ENCODE measurements at places on chromosomes 1 and 21.

- no peak for DNase-seq
These were observed 45.7 kb upstream of the ETV3 start for GRCh38 chr1:157183870-157184269.

DNA sequence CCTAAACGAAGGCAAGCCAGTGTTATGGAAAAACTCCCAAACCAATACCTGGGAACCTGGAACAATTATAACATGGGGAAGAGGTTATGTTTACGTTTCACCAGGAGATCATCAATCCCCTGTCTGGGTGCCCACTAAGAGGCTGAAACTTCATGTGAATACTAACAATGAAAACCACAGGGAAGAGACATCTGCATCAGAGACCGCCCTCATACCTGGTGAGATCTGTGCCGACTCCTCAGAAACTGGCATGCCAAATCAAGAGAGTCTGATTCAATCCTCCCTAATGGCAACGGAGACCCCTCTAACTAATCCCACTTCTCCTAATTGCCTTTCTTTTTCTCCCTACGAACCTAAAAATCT lies 163.2 kb downstream of the IER5 start:
- no peak for DNase-seq

- no peak for DNase-seq
These were observed 25.8 kb upstream of the NUF2 start for GRCh38 chr1:163295949-163296348.

DNA sequence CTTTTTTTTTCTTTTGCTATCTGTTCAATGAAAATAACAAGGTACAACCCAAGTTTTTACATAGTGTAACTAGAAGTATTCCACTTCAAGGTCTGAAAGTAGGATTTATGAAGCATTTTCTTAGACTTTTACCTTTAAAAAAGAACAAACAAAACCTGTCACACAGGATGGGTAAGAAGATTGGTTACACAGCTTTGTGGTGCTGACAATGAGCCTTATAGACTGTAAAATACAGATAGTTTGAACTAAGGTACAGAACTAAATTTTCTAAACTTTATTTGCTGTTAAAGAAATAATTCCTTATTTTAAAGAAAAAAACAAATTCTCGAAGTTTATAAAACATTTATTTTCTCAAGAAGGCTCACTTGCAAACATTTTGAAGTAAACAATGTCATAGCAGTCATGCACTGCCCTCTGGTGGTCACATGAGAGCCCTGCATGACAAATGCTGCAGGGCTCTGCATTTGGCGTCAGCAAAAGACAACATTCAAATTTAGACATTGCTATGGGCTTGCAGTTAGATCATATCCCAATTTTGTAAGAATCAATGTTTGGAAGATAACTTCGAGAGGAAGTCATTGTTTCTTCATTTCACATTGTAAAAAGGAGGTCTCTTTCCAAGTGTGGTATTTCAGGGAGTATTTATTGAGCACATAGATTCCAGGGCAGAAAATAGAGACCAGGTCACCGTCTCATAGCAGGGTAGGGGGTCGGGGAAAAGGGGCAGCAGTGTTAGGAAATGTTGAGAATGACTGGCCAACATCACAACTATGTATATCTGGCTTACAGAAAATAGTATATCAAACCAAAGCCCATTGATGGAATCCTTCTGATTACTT lies 115.3 kb upstream of the FMN2 start:
- peak; percentile 12 for DNase-seq

- DNase-seq = no peak
These were observed 121.4 kb downstream of the PRDM16 start for GRCh38 chr1:3190256-3191041.

GRCh38 chr1:87702455-87702854 lies 373.8 kb downstream of the LMO4 start:
- DNase-seq = no peak

DNA sequence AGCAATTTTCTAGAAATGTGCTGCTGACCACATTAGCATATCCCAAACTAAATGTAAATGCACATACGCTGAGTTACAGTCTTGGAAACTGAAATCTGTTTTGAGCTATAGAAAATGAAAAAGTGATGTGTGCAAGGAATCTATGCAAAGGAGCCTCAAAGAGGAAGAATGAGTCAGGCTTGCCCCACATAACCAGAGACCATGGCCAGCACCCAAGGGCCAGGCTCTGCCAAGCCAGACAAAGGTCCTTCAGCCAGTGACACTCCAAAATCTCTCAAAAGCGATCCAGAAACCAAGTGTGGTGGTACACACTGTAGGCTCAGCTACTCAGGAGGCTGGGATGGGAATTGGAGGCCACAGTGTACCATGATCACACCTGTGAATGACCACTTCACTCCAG lies 195.2 kb downstream of the TOMM20 start:
- peak; percentile 39 for DNase-seq

GRCh38 chr1:50416150-50416527 lies 7.1 kb downstream of the DMRTA2 start:
- DNase-seq = no peak
